ENCODE measurements at places on chromosomes 16 and 17.

DNA sequence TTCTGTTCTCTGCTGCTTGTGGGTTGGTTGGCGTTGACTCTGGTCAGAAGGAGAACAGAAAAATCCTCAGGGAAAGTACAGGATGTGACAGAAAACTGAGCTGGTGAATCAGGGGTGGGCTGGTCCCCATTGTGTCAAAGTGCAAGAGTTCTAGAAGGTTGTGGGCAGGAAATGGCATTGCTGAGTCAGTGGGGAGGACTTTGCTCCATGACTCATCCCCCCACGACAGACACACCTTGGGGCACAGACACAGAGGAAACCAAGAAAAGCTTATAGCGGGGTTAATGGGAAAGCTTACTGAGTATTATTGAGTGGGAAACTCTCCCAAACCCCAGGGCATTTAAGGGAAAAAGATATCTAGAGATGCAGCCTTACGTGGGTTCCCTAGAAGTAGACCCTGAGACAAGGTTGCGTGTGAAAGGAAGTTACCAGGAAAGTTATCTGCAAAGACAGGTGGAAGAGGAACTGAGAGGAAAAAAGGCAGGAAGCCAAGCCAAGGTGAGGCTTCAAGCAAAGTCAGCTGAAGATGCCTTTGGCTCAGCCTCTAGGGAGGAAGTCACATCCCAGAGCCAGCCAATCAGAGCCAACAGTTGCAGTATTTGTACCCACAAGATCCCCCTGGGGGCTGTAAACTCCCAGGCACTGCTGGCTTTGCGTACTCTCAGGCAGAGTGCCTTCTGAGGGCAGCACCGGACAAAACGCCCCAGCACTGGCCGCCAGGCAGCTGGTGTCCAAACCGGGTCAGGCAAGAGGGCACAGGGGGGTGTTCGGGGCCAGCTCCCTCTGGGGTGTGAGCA lies 86.4 kb downstream of the FOXL1 start:
- DNase-seq, result no peak

GRCh38 chr16:3842994-3843393 lies 37.5 kb downstream of the CREBBP start:
- DNase-seq, result no peak

DNA sequence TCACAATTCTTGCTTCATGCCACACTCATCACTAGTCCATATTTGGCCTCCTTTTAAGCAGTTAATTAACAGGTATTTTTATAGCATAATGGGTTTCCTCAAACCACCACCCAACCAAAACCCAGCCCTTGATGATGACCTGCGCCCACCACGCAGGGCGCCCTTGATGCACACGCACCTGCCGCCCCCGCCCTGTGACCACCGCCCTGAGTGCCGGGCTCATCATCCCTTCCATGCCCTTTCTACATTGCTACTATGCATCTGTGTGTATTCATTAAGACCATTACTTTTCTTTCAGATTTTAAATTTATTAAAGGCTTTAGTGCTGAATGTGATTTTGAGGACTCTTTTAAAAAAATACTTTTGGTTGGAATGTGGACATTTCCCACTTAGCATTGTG lies 204.8 kb upstream of the CHMP6 start:
- DNase-seq, result no peak

GRCh38 chr16:88351491-88352101 lies 31.2 kb upstream of the ZNF469 start:
- DNase-seq, result no peak
